SK-N-DZ (cell line): ENCODE measurements at places on chromosomes 2 and 18.

GRCh38 chr2:128514555-128514955 is 195.9 kb upstream of the HS6ST1 start:
- DNase-seq = no peak

- peak; percentile 86 for DNase-seq
Observed at GRCh38 chr2:196601430-196602306, 37.8 kb upstream of the CCDC150 start.

GRCh38 chr2:236972491-236973342 is 113.0 kb upstream of the COPS8 start:
- no peak for DNase-seq

- no peak for DNase-seq
Observed at GRCh38 chr2:144328938-144329337, 191.0 kb downstream of the ZEB2 start.

- DNase-seq = no peak
Observed at GRCh38 chr2:122307763-122308162, 552.3 kb downstream of the TSN start.

DNA sequence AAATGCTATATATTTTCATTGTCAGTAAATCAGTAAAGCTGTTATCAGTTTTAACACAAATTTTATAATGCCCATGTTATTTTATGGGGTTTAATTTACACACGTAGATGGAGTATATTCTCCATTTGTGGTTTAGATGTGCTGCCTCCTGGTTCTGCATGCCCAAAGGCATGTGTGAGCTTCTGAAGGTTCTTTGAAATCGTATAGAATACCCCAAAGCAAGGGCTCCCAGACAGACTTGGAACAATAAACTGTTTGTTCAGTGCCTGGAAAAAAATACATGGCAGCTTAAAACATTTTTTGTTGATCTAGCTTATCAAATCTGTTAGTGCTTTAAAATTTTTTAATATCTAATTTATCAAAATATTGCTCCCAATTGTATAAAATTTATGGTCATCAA is 150.4 kb downstream of the GPD2 start:
- no peak for DNase-seq

DNA sequence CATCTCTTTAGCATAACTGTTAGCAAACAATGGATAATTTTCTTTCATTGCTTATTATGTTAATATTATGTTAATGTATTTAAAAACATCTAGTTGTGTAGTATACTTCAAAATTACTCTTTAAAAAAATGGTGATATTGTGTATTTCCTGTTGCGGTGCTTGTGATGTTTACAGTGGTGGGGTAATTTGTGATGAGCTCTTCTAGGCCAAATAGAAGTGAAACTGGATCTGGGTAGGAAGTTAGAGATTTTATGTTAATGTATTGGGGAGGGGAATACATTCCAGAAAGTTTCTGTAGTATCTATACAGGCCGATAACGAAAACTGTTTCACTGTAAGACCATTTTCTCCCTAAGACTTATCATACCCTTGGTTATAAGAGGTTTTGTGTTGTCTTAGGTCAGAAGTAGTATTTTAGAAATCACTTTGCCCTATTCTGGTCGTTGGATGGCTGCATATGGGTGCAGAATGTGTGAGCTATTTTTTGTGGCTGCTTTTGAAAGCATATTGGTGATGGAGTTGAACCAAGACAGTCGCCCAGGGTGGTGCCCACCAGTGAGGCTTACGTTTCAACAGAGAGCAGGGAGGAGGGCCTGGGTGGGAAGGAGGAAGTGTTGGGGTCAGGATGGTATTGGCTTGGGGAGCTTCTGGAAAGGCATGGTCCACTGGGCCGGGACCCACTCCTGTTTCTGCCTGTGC is 5.8 kb downstream of the TSHZ1 start:
- no peak for DNase-seq

GRCh38 chr2:46832543-46832942 is 83.1 kb downstream of the MCFD2 start:
- no peak for DNase-seq

GRCh38 chr2:45510701-45511420 is 100.2 kb downstream of the SRBD1 start:
- no peak for DNase-seq

GRCh38 chr2:111017909-111018308 is 102.8 kb upstream of the BCL2L11 start:
- DNase-seq = no peak

DNA sequence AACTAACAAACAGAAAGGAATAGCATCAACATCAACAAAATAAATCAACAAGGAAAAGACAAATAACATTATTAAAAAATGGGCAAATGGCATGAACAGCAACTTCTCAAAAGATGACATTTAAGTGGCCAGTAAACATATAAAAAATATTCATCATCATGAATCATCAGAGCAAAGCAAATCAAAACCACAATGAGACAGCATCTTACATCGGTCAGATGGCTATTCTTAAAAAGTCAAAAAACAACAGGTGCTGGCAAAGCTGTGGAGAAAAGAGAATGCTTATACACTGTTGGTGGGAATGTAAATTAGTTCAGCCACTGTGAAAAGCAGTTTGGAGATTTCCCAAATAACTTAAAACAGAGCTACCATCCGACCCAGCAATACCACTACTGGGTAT is 327.1 kb downstream of the CMPK2 start:
- DNase-seq = no peak

- DNase-seq = no peak
Observed at GRCh38 chr2:207766697-207767460, 2.8 kb downstream of the FZD5 start.

DNA sequence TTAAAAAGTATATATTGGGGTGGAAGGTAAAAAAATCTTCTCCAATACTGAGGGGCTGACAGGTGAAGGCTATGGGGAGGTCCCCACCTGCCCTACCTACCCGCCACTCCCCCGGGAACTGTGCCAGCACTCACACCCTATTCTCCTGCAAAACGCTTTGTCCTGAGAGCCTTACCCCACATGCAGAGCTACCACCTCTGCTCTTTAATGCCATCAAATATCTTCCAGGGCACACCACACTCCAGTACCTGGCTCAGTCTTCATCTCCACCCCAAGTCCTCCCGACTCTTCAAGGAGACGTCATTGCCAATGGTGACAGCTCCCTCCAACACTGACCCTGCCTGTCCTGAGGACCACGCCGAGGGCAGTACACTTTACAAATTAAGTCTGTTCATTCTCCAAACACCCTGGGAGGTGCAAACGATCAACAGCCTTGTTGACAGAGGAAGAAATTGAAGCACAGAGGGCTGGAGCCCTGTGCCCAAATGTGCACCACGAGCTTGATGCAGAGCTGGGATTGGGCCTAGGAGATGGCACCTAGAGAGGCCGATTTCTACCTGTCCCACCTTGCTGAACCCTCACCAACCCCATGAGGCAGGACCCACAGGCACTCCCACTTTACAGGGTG is 6.0 kb upstream of the GPR55 start:
- no peak for DNase-seq

DNA sequence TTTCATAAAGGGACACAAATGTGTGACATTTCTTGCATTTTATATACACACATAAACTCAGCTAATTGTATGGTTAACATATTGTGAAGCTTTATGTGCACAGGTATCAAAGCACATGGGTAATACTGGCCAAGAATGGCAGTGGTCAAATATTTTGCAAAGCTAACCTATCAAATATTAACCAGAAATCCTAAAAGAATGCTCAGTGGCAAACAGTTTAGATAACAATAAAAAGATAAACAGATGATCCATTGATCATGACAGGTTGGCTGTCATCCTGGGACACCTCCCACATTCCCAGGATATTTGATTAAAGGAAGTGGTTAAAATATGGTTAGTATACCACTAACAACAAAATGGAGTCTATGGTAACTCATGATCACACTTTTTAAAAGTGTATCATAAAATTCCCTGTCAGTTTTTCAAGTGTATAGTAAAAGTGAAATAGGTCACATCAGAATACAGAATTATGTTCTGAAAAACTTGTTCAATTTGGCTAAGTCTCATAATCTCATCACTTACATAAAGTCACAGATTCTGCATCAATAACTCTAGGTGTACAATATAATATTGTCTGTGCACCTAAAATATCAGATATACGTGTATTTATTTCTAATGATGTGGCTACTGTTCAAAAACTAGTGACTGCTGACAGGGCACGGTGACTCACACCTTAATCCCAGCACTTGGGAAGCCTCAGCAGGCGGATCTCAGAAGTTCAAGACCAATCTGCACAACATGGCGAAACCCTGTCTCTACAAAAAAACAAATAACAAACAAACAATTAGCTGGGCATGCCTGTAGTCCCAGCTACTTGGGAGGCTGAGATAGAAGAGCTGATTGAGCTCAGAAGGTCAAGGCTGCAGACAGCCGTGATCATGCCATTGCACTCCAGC is 48.9 kb downstream of the CDH2 start:
- DNase-seq = no peak

DNA sequence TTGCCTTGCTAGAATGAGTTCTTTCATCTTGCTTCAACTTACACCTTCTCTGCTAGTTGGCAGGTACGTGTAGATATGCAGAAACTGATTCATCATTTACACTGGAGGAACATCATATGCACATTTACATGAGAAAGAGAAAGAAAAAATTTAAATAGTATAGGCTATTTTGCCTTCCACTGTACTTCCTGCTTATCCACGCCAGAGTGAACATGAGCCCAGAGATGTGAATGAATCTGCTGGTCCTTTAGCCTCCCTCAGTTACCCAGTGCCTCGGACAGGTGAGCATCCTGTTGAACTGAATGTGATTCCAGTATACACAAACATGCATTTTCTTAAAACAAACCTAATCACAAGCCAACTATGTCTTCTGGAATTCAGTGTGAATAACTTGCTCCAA is 83.6 kb downstream of the SESTD1 start:
- no peak for DNase-seq

GRCh38 chr2:33304032-33304864 is 172.2 kb upstream of the RASGRP3 start:
- no peak for DNase-seq

DNA sequence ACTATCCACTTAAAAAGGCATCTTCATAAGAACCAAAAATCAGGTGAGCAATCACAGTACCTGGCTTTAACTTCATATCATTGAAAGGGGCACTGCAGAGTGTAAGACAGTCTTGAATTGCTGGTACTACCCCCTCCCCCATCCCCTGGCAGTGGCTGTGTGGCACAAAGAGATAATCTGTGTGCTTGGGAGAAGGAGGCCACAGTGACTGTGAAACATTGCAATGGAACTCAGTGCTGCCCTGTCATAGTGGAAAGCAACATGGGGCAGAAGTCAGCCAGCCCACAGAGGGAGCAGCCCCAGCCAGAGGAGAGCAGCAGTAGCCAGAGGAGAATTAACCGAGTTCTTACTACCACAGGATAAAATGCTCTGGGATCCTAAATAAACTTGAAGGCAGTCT is 45.3 kb upstream of the UGP2 start:
- no peak for DNase-seq

DNA sequence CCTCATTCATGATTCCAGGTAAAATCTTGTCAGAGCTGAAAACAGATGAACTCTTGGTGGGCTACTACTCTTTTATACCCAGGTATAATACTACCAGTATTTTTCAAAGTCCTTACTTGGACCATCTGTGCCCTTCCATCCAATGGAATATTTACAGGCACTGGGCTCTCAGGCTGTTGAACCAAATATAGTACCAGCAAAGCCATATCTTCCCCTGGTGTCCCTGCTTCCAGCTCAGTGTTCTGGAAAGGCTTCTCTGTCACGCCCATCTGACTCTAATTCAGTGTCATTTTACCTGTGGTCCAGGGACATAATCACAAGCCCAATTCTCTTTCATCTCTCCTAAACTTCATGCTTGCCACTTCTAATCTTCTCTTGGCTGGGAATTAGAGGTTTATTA is 119.2 kb upstream of the STK17B start:
- DNase-seq = no peak

DNA sequence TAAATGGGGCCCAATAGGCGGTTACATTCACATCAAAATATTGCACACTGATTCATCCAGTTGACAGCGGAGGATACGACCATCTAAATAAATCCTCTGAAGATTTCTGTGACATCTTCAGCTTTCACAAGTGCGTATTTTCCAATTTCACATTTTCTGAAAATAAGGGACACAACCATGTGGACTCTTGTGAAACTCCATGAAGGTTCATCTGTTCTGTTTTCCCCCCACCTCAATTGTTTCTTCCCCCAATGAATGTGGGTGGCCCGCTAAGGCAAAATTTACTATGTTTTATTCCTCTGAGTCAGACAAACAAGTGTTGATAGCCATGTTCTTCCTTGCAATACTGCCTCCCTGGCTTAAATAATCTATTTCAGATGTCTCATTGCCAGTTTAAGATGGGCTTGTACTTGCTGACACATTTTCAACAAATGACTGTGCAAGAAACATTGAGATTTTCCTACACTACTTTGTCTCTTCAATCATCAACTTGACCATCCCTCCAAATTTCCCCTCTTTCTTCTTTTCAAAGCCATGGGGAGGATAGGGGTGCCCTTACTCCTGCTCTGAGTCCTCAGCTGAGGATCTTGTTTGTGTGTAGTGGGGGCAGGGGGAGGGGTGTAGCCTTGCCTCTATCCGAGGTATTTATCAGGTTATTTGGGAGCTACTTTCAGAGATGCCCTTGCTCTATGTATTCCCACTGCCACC is 78.2 kb downstream of the BCL11A start:
- no peak for DNase-seq

GRCh38 chr18:26812462-26812861 is 53.0 kb downstream of the AQP4 start:
- no peak for DNase-seq

DNA sequence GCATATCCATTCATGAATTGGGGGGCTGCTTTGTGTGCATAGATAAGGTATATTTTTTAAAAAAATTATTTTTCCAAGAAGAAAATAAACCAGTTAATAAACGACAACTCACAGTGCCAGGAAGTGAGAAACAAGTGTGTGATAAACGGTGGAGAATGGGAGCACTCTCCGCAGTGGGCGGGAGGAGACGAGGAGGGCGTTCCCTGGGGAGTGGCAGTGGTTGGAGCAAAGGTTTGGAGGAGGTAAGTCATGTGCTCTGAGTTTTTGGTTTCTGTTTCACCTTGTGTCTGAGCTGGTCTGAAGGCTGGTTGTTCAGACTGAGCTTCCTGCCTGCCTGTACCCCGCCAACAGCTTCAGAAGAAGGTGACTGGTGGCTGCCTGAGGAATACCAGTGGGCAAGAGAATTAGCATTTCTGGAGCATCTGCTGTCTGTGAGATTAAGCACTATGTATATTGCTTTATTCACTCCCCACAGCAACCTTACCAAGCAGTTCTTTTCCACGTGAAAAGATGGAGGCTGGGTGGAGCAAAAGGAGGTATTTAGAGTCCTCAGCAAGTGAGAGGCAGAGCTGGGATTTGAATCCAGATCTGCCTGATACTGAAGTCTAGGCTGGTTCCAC is 27.0 kb upstream of the CASP8 start:
- DNase-seq = no peak

DNA sequence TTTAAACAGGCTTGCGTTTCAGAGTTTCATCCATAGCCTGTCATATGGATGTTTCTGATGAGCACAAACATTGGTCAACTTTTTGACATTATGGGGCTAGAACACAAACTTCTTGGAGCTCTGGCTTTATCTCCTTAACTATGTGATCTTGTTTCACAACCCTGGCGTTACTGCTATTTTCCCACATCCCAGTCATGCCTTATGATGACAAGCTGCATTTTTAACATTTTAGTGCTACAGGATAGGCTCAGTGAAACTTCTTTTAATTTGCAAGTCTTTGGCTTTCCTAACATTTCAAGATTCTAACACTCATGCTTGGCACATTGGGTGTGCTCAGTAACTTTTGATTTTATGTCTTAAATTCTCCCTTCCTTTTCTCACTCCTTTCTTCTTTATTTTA is 21.0 kb upstream of the PDE1A start:
- DNase-seq = no peak

- no peak for DNase-seq
Observed at GRCh38 chr2:223121283-223121682, 69.3 kb downstream of the KCNE4 start.
